ENCODE measurements at places on chromosomes 11 and 22. TPM values are rescaled to one million over a fixed set of nuclear protein-coding genes. Genes with fewer than 3 reads are reported as not detected.

CBX7 gene
- 4.0 TPM for total RNA-seq

EI24 gene
- 49.6 TPM for total RNA-seq

SREBF2 gene
- 49.7 TPM for total RNA-seq

C11orf52 gene
- total RNA-seq, result 1.4 TPM

OR56A5 gene
- not detected for total RNA-seq

DEPDC7 gene
- total RNA-seq, result 6.0 TPM

KCNJ11 gene
- total RNA-seq, result 4.6 TPM

TSPAN18 gene
- total RNA-seq, result 17.0 TPM

KREMEN1 gene
- total RNA-seq, result 30.4 TPM

FAM181B gene
- 0.49 TPM for total RNA-seq

OR2D2 gene
- not detected for total RNA-seq

PIH1D2 gene
- total RNA-seq, result 1.4 TPM

CHRM4 gene
- total RNA-seq, result not detected

KIRREL3 gene
- total RNA-seq, result 2.1 TPM

NLRP14 gene
- total RNA-seq, result 0.20 TPM

OR51E2 gene
- total RNA-seq, result 0.10 TPM

TP53AIP1 gene
- total RNA-seq, result 7.6 TPM

ZDHHC24 gene
- total RNA-seq, result 4.3 TPM

PHLDA2 gene
- total RNA-seq, result 4.2 TPM

CTSD gene
- 118 TPM for total RNA-seq

CARD18 gene
- total RNA-seq, result 37.0 TPM

APOL6 gene
- 15.5 TPM for total RNA-seq

PATE2 gene
- not detected for total RNA-seq

MS4A1 gene
- 0.39 TPM for total RNA-seq

ZBED5 gene
- 44.0 TPM for total RNA-seq

TMPRSS5 gene
- total RNA-seq, result 3.5 TPM

IFITM10 gene
- 0.99 TPM for total RNA-seq

CABP7 gene
- total RNA-seq, result 0.10 TPM

TEX54 gene
- not detected for total RNA-seq

TH gene
- 0.30 TPM for total RNA-seq

CYTH4 gene
- 13.2 TPM for total RNA-seq

TMEM134 gene
- total RNA-seq, result 33.7 TPM

PI4KA gene
- total RNA-seq, result 40.5 TPM

DDTL gene
- total RNA-seq, result 0.20 TPM

RCOR2 gene
- 2.1 TPM for total RNA-seq

GGT5 gene
- 2.6 TPM for total RNA-seq

MIAT gene
- 2.5 TPM for total RNA-seq

SYT13 gene
- 0.30 TPM for total RNA-seq

Measured in skin of body (tissue), 3 donors.